ENCODE measurements at places on chromosomes 6 and 20. TPM values are rescaled to one million over a fixed set of nuclear protein-coding genes. Genes with fewer than 3 reads are reported as not detected.

Gene PLCB4
- total RNA-seq, result 38.9 TPM

Gene KCNK16
- total RNA-seq, result not detected

Gene PPIL6
- 1.7 TPM for total RNA-seq

Gene AP5S1
- 12.6 TPM for total RNA-seq

Gene SRMS
- total RNA-seq, result not detected

Gene IP6K3
- 4.6 TPM for total RNA-seq

Gene TRIM15
- total RNA-seq, result not detected

Gene DCDC2
- 3.2 TPM for total RNA-seq

Gene CGA
- 2.0 TPM for total RNA-seq

Data from astrocyte (in vitro differentiated cells and primary cell).